Spinal cord (tissue), 10 donors: ENCODE measurements at places on chromosomes 4 and X. TPM values are rescaled to one million over a fixed set of nuclear protein-coding genes. Genes with fewer than 3 reads are reported as not detected.

DNA sequence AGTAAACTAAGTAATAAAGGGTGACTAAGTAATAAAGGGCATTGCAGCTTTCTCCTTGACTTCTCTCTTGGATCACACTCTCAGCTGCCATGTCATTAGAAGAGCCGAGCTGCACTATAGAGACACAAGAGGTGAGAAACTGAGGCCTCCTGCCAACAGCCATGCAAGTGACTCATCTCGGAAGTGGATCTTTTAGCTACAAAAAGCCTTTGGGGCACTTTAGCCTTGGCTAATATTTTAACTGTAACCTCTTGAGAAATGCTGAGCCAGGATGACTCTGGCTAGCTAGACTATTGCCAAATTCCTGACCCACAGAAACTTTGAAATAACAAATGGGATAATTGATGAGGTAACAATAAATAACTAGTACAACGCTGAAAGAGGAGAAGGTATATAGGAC, 1.5 kb upstream of the NEIL3 start:
- no peak for DNase-seq

DNA sequence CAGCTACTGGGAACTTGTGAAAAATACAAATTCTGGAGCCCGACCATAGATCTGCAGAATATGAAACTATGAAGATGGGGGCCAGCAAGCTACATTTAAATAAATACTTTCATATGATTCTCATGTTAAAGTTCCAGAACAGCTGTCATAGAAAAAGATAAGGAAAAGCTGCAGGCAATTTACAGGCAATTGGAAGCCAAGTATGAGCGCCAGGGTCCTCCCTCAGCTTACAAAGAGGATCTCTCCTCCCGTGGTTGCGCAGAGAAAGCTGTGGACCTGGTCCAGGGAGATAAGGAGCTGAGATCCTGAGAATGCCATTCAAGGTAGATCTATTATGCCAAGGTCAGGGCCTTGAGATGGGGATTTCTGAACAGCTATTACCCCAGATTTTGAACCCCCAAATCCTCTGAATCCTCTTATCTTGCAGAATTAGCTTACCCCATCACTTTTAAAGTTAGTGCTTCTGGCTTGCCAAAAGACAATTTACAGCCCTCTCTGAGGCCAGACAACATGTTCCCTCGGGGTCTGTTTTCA, 25.6 kb upstream of the FRAS1 start:
- no peak for DNase-seq

DNA sequence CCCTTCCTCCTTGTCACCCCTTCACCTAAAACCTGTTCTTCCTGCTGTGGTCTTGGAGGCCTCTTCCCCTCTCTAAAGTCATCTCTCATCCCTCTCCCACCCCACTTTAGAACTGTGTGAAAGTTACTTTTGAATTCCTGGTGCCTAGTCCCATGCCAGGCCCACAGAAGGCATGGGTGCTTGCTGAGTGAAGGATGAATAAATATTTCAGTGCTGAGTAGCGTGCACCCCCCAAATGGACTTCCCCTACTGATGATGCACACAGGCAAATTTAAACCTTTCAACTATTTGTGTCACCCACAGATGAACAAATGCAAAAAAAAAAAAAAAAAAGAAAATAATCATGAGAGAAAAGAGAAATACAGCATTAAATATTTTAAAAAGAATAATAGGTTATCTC, 19.8 kb downstream of the PSMD10 start:
- no peak for DNase-seq

The PRRG3 gene
- 4.4 TPM for total RNA-seq

- DNase-seq = no peak
Measured at GRCh38 chrX:129957241-129958082, 25.0 kb upstream of the BCORL1 start.

The GATB gene
- total RNA-seq = 19.2 TPM
